Vagina (tissue), 2 donors: ENCODE measurements at places on chromosomes 13 and 19.

DNA sequence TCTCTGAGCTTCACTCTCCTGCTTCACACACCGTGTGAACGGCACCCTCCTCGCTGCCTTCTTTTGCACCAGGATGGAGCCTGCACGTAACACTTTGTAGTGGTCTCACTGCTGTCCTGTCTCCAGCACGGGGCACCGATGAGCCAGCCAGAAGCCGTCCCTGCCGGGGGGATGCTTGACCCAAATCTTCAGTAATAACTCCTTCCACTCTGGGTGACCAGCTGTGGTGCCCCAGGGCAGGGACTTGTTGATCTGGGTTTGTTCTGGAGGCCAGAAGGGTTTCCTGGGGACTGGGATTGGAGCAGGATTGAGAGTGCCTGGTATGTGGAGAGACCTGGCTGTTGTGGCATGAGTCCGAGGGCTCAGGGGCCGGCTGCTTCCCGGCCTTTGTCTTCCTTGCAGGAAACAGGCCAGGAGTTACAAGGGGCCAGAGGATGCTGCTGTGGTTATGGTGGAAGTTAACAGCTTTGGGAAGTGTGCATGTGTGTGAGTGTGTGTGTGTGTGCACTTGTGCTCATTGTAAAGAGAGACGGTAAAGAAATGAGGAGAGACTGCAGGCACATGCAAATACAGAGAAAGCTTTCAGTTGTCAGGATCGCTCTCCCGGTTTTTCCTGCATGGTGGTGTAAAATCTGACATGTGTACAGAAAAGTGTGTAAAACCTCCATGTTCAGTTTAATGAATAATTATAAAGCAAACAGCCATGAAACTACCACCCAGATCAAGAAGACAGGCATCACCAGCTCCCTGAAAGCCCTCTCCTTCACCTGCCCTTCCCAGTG, 18.9 kb downstream of the PAK4 start:
- no peak for DNase-seq

DNA sequence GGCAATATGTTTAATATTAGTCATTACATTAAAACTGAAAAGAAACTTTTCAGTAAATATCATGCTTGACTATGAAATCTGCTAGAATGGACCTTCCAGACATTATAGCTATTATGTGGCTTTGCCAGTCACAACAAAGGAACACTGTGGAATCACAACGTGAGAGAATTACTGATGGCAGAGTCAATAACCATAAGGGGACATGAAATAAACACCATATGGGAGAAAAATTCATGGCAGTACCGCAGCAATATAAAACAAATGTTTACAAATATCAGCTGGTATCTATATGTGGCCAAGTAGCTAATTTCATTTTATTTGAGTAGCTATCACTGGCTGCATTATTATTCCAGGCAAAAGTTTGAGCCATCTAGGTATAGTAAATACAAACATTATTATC, 1818.6 kb downstream of the PCDH9 start:
- no peak for DNase-seq

GRCh38 chr13:114022876-114023275, 49.0 kb upstream of the C13orf46 start:
- DNase-seq: no peak

DNA sequence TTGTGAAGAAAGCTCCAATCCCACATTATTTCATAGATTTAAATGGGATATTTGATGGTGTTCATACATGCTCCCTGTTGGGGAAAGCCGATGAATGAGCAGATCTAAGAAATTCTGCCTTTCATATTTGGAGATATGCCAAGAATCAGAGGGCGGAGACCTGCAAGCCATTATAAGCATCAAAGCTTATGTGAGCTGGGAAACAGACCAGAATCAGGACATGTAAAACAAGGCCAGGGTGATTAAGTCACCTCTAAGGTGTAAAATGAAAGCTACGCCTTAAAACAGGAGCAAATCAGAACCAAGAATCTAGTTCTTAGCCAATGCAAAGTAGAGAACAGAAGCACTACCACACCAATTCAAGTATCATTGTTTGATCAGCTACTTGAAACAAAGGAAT, 392.4 kb downstream of the DCT start:
- DNase-seq: no peak

GRCh38 chr13:48733739-48734335, 80.1 kb downstream of the CYSLTR2 start:
- no peak for DNase-seq

- no peak for DNase-seq
These were observed 3.2 kb downstream of the EPN1 start for GRCh38 chr19:55678121-55678671.
